Stimulated activated CD8-positive, alpha-beta memory T cell treated with anti-CD3 and anti-CD28 coated beads, Interleukin-7, amount 100 ng/mL, for 1 hour (primary cell): ENCODE measurements at places on chromosomes 11 and 22.

DNA sequence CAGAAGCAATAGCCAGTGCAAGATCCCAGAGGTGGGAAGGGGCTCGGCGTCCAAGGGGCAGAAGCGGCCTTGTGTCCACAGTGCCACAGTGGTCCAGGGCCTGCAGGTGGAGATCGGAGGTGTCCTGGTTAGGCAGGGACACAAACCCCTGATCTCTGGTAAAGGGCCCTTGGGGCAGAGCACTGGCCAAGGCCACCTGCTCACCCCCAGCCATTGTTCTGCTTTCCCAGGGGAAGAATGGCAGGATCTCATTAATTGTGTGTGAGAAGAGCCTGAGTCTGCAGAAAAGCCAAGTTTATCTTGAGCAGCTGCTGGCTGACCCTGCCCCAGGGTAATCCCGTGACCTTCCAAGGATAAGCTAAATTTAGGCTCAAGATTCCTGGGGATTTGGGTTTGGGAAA is 3.1 kb upstream of the CLDN5 start:
- no peak for DNase-seq

DNA sequence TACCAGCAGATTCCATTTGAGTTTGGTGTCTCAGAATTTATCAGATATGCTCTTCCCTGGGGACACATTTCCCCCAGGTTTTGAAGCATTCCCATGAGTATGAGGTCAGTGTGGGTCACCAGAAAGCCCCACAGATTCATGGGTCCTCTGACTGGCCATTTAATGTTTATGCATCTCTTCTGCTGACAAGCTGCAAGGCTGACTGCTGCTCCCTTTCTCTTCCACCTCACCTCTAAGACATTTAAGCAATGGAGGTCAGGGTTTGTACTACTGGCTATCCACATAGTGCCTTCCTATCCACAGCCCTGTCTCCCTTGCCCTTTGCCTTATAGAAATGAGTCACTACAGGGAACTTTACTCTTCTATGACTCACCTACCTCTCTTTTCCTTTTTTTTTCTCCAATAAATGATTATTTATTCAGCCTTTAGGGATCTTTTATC is 106.0 kb upstream of the TIMP3 start:
- no peak for DNase-seq

- DNase-seq, result no peak
Observed at GRCh38 chr11:73185680-73186293, 32.3 kb upstream of the P2RY2 start.

GRCh38 chr22:43272869-43273318 is 70.3 kb downstream of the SCUBE1 start:
- no peak for DNase-seq

GRCh38 chr11:126406368-126406767 is 50.9 kb downstream of the ST3GAL4 start:
- DNase-seq, result no peak

DNA sequence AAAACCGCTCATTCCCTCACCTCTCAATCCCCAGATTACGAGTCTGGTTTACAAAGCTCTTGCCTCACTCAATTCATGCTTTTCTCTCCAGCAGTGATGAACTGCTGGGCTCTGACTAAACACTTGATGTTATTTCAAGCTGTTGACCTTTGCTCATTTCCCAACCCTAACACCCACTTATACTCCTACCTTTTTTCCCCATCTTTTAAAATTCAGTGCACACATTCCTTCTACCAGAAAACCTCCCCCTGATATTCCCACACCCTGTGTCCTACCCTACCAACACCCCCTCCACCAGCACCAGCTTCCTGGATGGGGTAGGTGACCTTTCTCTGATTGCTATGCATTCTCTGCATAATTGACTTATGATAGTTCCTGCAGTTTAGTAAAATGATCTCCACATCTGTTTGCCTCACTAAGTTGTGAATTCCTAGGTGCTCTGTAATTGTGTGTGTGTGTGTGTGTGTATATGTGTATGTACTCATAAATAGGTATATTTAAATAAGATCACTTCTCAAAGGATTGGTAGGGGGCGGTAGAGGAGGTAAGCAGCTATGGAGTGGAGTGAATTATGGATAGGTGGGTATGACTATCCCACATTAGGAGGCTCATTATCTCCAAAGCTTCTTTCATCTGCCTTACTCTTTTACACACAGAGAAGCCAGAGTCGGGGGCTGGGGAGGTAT is 842 bp downstream of the HEPACAM start:
- no peak for DNase-seq

GRCh38 chr22:46075764-46076531 is 74.4 kb upstream of the PPARA start:
- no peak for DNase-seq

GRCh38 chr22:47337161-47337621 is 574.7 kb downstream of the TBC1D22A start:
- DNase-seq, result no peak
